ENCODE measurements at places on chromosomes 5 and 9. TPM values are rescaled to one million over a fixed set of nuclear protein-coding genes. Genes with fewer than 3 reads are reported as not detected.

TMEM215 gene
- not detected for total RNA-seq

MSMP gene
- total RNA-seq = 0.43 TPM

GLT6D1 gene
- total RNA-seq = not detected

PCDHB5 gene
- 2.2 TPM for total RNA-seq

PTGR1 gene
- 67.4 TPM for total RNA-seq

KIAA0825 gene
- total RNA-seq = 3.8 TPM

SLC34A3 gene
- total RNA-seq = not detected

PCDHGB6 gene
- 4.8 TPM for total RNA-seq

SETD9 gene
- 6.7 TPM for total RNA-seq

ADAMTS16 gene
- total RNA-seq = not detected

TAF1L gene
- under 0.01 TPM for total RNA-seq

TMEM252 gene
- total RNA-seq = not detected

SLC2A6 gene
- 19.7 TPM for total RNA-seq

NADK2 gene
- 36.3 TPM for total RNA-seq

ASS1 gene
- 138 TPM for total RNA-seq

TERT gene
- not detected for total RNA-seq

FGF10 gene
- 2.2 TPM for total RNA-seq

JADE2 gene
- 27.6 TPM for total RNA-seq

SLC1A1 gene
- 25.8 TPM for total RNA-seq

GHR gene
- 6.2 TPM for total RNA-seq

IL11RA gene
- 26.6 TPM for total RNA-seq

SPINK6 gene
- total RNA-seq = not detected

CDH18 gene
- 5.3 TPM for total RNA-seq

ZNG1E gene
- total RNA-seq = 18.7 TPM

ELOVL7 gene
- not detected for total RNA-seq

FLT4 gene
- total RNA-seq = 0.33 TPM

DDX46 gene
- total RNA-seq = 20.5 TPM

ANKDD1B gene
- total RNA-seq = 1.2 TPM

DHX29 gene
- total RNA-seq = 38.8 TPM

BTNL8 gene
- total RNA-seq = not detected

COL23A1 gene
- total RNA-seq = 0.10 TPM

FRMD3 gene
- total RNA-seq = 2.6 TPM

FOXD4L3 gene
- total RNA-seq = 0.10 TPM

TSSK1B gene
- total RNA-seq = 0.46 TPM

GPR150 gene
- 0.40 TPM for total RNA-seq

SPZ1 gene
- not detected for total RNA-seq

DMRT2 gene
- not detected for total RNA-seq

RANBP3L gene
- 0.07 TPM for total RNA-seq

FOXD4L4 gene
- total RNA-seq = 0.20 TPM

ADGRD2 gene
- total RNA-seq = not detected

CNTFR gene
- total RNA-seq = not detected

MARCHF6 gene
- total RNA-seq = 119 TPM

SLC6A3 gene
- total RNA-seq = not detected

All from smooth muscle cell of the pulmonary artery (primary cell).